Breast epithelium (tissue), 4 donors: ENCODE measurements at places on chromosomes 2 and 18. TPM values are rescaled to one million over a fixed set of nuclear protein-coding genes. Genes with fewer than 3 reads are reported as not detected.

The BOLL gene
- total RNA-seq, result not detected

The IL36RN gene
- not detected for total RNA-seq

The MRO gene
- total RNA-seq, result 0.59 TPM

The RAB6C gene
- total RNA-seq, result 3.2 TPM

The ALPP gene
- not detected for total RNA-seq

The UPP2 gene
- total RNA-seq, result not detected

The DYSF gene
- 15.7 TPM for total RNA-seq

The CYB5A gene
- 300 TPM for total RNA-seq

The GPAT2 gene
- 8.8 TPM for total RNA-seq

The CRYBA2 gene
- total RNA-seq, result not detected

The CCDC74A gene
- 61.3 TPM for total RNA-seq

The PNKD gene
- 35.6 TPM for total RNA-seq

The MALL gene
- total RNA-seq, result 6.2 TPM

GRCh38 chr18:62453864-62454263, 69.0 kb upstream of the ZCCHC2 start:
- DNase-seq, result no peak

DNA sequence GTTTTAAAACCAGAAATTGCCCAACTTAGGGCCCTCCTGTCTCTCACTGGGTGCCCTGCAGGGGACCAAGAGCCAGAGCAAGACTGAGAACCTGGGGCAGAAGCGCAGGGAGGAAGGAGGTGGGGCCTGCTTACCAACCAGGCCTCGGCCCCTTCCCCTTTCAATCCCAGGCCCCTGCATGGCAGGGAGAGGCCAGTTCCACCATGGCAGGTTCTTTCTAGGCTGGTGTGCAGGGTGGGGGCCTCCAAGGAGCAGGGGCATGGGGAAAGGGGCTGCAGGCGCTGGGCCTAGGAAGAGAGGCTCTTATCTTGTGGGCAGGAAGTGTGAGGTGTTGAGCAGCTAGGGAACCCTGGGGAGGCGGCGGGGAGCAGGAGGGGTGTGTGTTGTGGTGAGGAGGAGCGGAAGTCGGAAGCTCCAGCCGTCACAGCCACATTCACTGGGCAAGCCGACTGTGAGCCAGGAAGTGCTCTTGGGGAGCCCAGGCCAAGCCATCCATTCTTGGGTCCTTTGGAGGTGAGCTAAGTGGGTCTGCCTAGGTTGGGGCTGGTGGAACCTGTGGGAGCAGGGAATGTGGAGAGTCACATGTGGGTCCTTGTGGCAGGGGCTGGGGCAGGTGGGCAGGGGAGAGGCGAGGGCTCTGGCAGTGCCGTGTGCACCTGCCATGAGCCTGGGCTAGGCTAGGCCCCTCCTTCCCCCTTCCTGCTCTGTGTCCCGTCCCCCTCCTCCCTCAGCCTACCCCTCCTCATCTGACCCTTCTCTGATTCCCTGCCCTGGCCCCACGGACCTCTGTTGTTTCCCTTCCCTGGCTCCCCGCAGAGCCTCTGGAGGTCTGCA, at the start of gene PSD4:
PSD4 (plus strand) TSS at position 430 of the 834 bp plus-strand sequence. CDS start 8,486 bp downstream, outside the sequence.
- DNase-seq, result peak; percentile 35

- no peak for DNase-seq
These were observed 17.3 kb downstream of the CAPN10 start for GRCh38 chr2:240603846-240604245.

GRCh38 chr2:6930923-6931647, 13.9 kb downstream of the RNF144A start:
- DNase-seq, result no peak

GRCh38 chr18:58269931-58270330, 225.9 kb downstream of the NEDD4L start:
- DNase-seq, result peak; percentile 49

GRCh38 chr2:52077159-52077558, 1045.2 kb upstream of the NRXN1 start:
- DNase-seq, result no peak

GRCh38 chr2:108988796-108989713, at the start of gene EDAR:
TSS of gene EDAR (minus strand) at chr2:108989220. CDS start at chr2:108931014, 58,206 bp downstream.
- peak; percentile 47 for DNase-seq

DNA sequence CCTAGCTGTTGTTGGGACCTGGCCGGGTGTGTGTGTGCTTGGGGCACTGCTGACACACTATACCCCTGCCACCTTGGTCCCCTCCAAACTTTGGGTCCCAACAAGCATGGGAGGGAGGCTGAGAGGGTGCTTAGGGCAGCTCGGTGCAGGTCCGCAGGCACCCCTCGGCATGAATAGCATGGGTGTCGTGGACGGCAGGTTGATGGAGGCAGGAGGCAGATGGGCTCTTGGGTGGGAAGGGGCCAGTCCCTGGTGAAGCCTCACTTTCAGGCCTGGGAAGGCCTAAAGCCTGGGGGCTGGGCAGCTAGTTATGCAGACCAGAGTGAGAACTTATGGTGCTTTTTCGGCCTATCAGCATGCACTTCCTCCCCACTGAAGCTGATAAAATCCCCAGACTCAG, 164.2 kb downstream of the CDH19 start:
- no peak for DNase-seq

GRCh38 chr18:32373995-32374394, 96.7 kb downstream of the GAREM1 start:
- DNase-seq, result no peak

GRCh38 chr18:24632158-24632988, 171.9 kb downstream of the HRH4 start:
- DNase-seq, result no peak

- DNase-seq, result no peak
These were observed 5.5 kb upstream of the SFT2D3 start for GRCh38 chr2:127695491-127696472.

DNA sequence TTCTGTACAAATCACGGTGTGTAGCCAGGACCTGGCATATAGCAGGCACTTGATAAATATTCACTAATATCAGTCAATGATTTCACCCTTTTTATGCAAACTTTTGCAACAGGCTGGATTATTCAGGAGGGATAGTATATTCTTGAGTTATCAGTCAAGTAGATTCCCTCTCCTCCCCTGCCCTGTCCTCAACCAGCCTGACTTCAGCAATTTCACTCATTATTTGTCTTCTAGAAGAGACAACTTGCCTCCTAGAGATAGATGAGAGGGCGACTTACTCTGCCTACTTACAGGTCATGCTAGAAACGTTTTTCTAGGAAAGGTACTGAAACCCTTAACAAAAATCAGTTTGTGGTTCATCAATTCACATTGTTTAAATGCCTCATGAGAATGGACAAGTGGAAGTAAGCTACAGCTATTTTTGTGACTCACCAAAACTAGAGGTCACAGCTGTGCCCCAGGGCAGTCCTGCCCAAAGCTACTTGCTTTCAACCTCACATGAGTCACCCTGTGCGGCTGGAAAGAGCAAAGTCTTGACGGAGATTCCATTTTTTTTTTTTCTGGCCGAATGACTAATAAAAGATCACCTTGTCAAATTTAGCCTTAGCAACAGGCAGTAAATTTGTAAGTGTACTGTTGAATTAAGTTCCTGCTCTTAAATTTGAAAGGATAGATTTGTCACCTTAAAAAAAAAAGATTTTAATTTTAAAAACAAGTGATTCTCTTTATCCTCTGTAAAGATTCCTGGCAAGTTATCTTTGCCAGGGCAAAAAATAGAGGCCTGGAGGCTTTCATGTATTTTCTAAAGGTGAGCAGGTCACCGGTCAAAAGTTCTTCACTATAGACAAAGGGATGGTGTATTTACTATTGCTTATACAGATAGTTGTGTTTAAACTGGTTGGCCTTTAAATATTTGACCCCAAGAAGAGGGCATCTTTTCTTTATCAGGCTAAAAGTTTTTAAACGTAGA, 109.0 kb upstream of the SLC35G4 start:
- peak; percentile 67 for DNase-seq

DNA sequence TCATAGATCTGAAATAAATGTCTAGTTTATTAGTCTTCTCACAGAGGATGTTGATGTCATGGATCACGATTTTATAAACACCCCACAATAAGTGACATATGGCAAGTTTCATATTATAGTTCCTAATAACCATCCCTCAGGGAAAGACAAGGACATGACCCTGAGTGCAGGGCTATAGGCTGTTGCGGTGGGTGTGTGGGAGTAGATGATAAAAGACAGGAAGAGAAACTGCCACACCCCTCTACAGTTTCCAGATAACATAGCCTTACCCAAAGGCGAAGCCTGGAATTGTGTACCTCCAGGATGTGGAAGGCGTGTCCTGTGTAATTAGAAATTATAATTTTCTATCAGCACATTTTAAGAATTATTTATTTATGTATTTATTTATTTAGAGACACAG, 2.4 kb upstream of the NEDD4L start:
- no peak for DNase-seq

DNA sequence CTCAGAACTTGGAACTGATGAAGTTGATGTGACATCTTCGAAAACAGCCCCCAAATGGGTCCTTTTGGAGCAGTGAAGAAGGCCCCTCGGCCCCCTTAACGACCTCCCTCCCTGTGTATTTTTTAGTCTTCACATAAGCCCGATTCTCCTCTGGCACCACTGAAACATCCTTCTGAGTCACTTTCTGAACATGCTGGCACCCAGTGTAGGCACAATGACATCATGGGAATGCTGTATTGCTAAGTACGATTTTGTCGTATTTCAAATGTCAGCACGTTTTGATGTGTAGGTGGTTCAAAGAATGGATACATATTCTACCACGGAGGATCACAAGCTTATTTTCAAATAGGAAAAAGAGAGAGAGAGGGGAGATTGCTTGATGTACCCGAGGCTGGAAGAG, 111.7 kb upstream of the RIOK3 start:
- DNase-seq, result no peak

GRCh38 chr2:214577769-214578168, 166.9 kb downstream of the VWC2L start:
- no peak for DNase-seq

DNA sequence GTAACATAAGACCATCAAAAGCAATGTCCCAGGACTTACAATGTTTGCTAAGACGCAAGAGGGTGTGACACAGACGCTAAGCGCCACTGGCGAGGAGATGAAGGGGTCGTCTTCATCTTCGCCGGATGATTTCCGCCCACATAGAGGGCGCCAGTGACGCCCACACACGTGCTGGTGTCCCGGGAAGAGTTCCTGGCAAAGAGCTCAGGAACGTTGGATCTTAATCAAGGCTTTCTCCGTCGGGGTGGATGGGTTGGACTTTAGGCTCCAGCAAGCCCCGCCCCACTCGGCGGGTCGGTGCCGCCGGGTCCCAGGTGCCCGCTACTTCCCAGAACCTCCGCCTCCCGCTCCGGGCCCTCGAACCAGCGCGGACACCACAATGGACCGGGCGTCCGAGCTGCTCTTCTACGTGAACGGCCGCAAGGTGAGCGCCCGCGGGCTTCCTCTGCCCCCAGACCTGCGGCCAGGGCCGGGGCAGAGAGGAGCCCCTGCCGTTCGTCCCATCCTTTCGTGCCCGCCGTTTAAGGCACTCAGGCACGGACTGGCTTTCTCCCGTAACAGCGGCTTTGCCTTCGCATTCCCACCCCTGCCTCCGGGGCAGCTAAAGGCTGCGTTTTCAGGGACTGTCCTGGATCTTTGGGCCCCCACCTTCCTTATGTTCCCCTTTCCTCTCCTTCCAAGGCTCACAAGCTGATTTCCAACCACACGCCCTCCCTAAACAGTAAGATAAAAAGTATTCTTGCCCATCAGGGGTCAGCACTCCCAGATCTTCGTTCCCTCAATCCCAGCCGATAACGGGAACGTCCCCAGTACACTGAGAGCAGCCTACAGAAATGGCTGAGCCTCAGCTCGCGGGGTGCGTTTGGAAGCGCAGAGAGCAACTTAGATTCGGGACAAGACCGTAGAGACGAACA, at the start of gene AOX1:
AOX1 (plus strand) TSS at position 285 of the 914 bp plus-strand sequence; CDS start at position 380, 95 bp downstream.
- no peak for DNase-seq

- no peak for DNase-seq
These were observed 7.5 kb upstream of the KCNG2 start for GRCh38 chr18:79789901-79790890.

DNA sequence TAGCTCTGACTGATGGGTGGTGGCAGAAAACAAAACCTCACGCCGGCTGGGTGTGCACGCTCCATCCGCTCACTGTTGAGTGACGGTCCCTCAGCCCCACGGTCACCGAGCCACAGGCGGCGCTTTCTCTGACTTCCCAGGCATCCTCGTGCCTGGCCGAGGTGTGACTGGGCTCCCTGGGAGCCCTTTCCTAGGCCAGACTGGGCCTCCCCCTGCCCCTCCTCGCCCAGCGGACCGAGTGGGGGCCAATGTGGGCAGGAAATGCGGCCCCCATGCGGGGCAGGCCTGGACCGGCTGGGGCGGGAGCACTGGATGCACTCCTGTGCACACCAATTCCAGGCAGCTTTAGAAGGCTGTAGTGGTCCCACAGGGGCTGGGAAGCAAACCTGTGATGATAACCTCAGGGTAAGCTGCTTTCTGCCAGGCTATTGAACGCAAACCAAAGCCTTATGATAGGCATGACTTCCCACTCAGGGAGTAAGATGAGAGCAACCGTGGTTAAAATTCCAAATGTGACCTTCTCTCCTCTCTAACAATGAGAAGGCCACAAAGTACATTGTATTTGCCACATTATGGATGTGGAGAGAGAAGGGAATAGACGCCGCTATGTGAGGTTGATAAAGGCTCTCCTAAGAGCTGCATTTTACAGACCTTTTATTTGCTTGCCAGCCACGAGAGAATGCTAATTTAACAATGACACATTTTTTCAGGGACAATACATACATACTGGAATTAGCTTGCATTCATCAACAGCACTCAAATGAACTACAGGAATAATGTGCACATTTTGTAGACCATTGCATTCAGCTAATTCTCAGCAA, 83.9 kb upstream of the PGAP1 start:
- no peak for DNase-seq
